Smooth muscle cell of the brain vasculature (primary cell): ENCODE measurements at places on chromosomes 6 and 20.

DNA sequence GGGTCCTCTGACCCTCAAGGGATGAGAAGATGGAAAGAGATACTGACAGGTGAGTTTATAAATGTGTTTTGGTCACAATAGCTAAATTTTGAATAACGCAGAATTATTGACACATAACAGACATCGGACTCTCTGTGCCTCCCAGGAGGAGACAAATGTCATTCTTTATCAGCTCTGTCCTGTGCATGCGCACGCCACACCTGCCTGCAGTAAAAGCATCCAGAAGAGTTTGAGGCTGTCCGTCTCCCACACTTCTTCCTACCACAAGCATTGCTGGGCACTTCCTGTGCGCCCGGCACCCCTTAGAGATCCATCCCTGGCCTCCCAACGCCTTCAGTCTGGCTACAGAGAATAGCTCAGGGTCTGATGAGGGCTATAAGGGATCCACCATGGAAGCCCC, 81.5 kb upstream of the CST7 start:
- no peak for DNase-seq

DNA sequence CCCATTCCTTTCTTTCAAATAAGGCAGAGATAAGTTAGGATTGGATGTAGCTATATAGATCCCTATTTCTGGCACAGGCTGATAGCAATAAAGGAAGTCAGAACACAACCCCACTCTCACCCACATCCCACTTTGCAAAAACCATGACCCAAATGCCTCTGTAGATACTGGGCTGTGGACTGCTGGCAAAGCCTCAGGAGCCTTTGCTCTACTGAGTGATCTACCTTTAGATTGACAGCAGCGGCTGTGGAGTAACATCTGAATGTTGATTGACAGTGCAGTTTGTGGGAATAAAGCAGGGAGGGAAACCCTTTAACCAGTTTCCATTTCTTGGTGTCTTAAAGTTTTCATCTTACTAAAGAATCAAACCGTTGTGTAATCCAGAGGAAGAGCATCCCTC, 6.7 kb upstream of the TMEM30A start:
- no peak for DNase-seq

DNA sequence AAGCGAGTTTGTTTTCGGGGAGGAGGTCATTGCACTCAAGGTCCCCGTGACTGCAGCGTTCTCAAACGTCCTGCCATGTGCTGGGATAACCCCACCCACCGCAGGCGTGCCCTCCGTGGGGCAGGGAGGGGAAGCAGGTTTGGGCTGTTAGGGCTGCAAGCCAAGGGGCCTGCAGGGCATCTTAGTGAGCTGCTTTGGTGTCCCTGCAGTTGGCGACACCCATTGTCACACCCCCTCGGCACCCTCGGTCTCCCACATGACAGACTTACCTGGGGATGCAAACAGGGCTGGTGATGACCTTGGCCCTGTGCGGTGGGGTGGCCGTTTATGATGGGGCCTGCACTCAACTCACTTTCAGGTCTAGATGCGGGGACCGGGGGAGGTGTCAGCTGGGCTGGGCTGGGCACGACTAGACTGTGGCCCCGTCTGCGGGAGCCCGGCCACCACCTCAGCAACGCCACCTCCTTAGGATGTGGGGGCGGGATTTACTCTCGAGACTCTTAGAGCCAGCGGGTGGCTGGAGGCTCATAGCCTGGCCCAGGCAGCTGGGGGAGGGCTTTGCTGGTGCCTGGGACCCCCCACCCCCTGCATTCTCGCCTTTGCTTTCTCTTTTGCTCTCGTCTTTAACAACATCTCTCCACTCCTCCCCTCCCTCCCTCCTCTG, 6.5 kb upstream of the GATA5 start:
- no peak for DNase-seq

DNA sequence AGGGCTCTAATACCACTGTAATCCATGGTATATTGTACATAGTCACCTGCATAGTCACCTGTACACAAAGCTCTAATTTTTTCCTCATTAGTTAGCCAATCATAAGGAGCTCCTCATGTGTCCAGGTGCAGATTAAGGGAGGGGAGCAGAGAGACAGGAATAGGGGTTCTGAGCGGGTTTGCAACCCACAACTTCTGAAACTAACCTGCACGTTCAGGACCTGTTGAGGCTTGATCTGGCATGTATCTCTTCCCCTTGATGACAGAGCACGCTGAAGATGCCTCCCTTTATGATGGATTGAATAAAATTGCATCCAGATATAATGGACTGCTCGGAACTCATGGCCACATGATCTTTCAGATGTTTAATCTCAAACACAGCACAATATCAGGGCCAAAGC, 179.4 kb upstream of the PRND start:
- DNase-seq = no peak

DNA sequence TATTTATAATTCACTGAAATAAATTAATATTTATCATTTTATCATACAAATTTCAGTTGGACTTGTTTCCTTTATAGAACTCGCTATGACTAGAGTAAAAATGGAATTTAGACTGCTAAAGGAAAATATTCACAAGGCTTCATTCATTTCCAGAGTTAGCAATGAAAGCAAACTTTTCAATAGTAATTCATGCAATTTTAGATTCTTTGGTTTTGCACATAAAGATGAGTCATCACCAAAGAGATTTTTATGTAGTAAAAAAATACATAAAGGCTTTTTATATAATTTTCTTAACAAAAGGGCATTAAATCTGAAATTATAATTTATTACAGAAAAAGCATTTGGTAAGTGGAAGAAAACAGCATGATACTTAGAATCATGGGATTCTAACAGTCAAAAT, 37.2 kb upstream of the STXBP5 start:
- DNase-seq = no peak

GRCh38 chr6:161890133-161890831, 616.4 kb upstream of the AGPAT4 start:
- no peak for DNase-seq

DNA sequence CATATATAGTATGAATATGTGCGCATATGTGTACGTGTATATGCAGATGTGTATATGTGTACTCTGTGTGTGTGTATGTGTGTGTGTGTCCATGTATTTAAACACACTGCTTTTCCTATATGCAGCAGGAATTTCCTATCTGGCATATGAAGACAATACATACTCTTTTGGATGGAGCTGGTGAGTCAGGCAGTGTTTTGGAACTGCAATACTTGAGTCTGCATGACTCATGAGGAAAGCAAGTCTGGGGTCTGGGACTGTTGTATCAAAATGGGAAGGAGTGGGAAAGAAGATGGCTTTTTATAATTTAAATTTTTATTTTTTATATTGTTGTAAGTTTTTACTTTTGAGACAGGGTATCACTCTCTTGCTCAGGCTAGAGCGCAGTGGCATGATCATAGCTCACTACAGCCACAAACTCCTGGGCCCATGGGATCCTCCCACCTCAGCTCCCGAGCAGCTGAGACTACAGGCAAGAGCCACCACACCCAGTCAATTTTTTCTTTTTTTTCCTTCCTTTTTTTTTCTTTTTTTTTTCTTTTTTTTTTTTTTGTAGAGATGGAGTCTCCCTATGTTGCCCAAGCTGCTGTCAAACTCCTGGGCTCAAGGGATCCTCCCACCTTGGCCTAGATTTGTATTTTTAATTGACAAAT, 72.2 kb downstream of the ATXN1 start:
- no peak for DNase-seq

GRCh38 chr6:144316862-144317195, 31.7 kb downstream of the UTRN start:
- DNase-seq = no peak

- no peak for DNase-seq
Measured at GRCh38 chr6:149884215-149884614, 13.7 kb downstream of the RAET1E start.
